MCF 10A (cell line): ENCODE measurements at places on chromosomes 12 and 14. TPM values are rescaled to one million over a fixed set of nuclear protein-coding genes. Genes with fewer than 3 reads are reported as not detected.

- no peak for DNase-seq
Observed at GRCh38 chr14:54909817-54910558, 7.4 kb upstream of the GCH1 start.

GRCh38 chr14:54817506-54817905 is 85.1 kb downstream of the GCH1 start:
- no peak for DNase-seq

GRCh38 chr12:49200919-49201594 is 12.2 kb upstream of the TUBA1A start:
- DNase-seq, result peak; percentile 83

GRCh38 chr12:93178154-93178878 is 199.4 kb upstream of the NUDT4 start:
- no peak for DNase-seq

DNA sequence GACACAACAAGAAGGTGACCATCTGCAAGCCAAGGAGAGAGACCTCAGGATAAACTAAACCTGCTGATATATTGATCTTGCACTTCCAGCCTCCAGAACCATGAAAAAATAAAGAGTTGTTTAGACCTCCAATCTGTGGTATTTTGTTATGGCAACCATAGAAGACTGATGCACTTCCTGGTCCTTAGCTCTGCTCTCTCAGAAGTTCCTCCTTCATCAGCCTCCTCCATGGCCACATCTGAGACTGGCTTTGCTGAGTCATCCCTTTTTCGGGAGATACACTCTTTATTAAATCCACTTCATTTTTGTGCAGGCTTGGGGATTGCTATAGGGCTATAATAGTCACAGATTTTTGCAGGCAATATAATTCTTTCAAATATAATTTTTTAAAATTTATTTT is 89.6 kb upstream of the ATF7IP start:
- DNase-seq, result no peak

- peak; percentile 75 for DNase-seq
Observed at GRCh38 chr12:52139579-52140062, 52.2 kb downstream of the KRT80 start.

GRCh38 chr12:128056136-128056801 is 210.7 kb upstream of the TMEM132C start:
- DNase-seq, result no peak

DNA sequence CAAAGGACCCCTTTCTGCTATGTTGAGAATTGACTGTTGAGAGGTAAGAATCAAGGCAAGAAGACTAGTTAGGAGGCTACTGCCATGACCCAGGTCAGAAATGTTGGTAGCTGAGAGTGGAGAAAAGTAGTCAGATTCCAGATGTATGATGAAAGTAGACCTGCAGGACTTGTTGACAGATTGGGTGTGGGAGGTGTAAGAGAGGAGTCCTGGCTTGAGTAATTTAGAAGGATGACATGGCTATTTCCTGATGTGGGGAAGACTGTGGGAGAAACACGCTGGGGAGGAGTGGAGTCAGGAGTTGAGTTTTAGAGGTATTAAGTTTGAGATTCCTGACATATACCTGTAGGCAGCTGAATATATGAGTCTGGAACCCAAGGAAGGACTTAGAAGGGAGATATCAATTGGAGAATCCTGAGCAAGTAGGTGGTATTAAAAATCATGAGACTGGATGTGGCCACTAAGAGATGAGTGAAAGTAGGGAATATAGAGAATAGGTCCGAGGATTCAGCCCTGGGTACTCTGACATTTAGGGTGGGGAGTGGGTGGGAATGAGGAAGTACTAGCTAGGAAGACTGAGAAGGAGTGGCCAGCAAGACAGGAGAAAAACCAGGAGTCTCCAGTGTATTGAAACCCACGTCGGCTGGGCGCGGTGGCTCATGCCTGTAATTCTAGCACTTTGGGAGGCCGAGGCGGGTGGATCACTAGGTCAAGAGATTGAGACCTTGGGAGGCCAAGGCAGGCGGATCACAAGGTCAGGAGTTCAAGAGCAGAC is 12.6 kb upstream of the DDX47 start:
- DNase-seq, result peak; percentile 41

GRCh38 chr14:70254476-70254961 is 65.8 kb upstream of the SLC8A3 start:
- peak; percentile 68 for DNase-seq

The BHLHE41 gene
- total RNA-seq, result 1.1 and 3.4 TPM in 2 replicates

The BMAL2 gene
- 18.0 and 20.0 TPM in 2 replicates for total RNA-seq
